ENCODE measurements at places on chromosomes 2 and 18.
A peak's percentile ranks its signal among the peaks of the same experiment; 100 is the strongest.

DNA sequence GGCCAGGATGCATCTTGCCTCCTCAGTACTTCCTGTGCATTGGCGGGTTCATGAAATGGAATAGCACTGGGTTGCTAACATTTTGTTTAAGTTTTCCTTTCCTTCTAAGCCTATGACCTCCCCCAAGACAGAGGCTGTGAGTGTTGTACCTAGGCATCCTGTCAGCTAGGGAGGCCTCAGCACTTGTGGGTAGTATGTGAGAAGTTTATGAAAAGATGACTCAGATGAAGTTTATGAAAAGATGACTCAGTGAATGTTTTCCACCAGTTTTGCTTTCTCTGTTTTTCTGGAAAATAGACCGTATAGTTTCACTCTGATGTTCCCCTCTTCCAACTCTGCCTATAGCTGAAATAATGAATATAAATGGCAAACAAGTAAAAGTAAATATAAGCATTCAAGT is 412.9 kb downstream of the TMEM182 start:
- no peak overlapping the region for H3K27ac ChIP-seq
- no peaks in the 10 kb centered on the region for H3K4me1 ChIP-seq
- no peaks in the 10 kb centered on the region for H3K27me3 ChIP-seq
- no peak overlapping the region for H3K4me3 ChIP-seq
- H3K36me3 ChIP-seq, result no peaks in the 10 kb centered on the region

GRCh38 chr18:79438898-79439627 is 43.3 kb downstream of the NFATC1 start:
- peak overlapping the region; percentile 30 for H3K27ac ChIP-seq
- H3K4me3 ChIP-seq, result no peak overlapping the region
- no peaks in the 10 kb centered on the region for H3K27me3 ChIP-seq
- H3K36me3 ChIP-seq, result peaks cover 24% of the 10 kb centered on the region

GRCh38 chr2:126886211-126886915 is 12.3 kb upstream of the TEX51 start:
- H3K27ac ChIP-seq, result no peak overlapping the region
- peak; percentile 70 for DNase-seq
- H3K4me3 ChIP-seq, result no peak overlapping the region
- no peaks in the 10 kb centered on the region for H3K36me3 ChIP-seq

- no peak for DNase-seq
- H3K27me3 ChIP-seq, result no peaks in the 10 kb centered on the region
- no peak overlapping the region for H3K27ac ChIP-seq
- no peak overlapping the region for H3K4me3 ChIP-seq
- no peaks in the 10 kb centered on the region for H3K36me3 ChIP-seq
- H3K4me1 ChIP-seq, result no peaks in the 10 kb centered on the region
Observed at GRCh38 chr2:22377268-22377667, 1007.7 kb upstream of the KLHL29 start.

- H3K4me1 ChIP-seq, result peaks cover 3% of the 10 kb centered on the region
- H3K27ac ChIP-seq, result no peak overlapping the region
- peaks cover 22% of the 10 kb centered on the region for H3K27me3 ChIP-seq
- no peaks in the 10 kb centered on the region for H3K36me3 ChIP-seq
- DNase-seq, result no peak
Observed at GRCh38 chr2:74593826-74594772, 39.6 kb downstream of the DOK1 start.

DNA sequence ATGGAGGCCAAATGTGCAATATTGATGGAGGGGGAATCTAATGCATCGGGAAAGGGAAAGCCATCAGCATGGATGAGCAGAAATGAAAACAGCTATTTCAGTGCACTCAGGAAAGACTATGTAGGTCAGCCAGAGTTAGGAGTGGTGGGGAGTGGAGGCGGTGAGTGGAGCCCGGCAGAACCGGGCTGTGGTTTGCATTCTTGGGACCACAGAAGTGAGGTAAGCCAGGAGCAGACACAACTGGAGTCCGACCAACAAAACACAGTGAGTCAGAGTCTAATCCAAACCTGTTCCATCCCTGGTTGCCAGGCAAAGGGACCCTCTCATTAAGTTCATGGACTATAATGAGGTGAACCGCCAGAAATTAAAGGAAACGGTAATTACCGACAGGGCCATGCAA is 61.1 kb upstream of the RAB12 start:
- H3K36me3 ChIP-seq, result no peaks in the 10 kb centered on the region
- H3K4me3 ChIP-seq, result no peak overlapping the region
- H3K4me1 ChIP-seq, result no peaks in the 10 kb centered on the region
- no peak overlapping the region for H3K27ac ChIP-seq
- H3K27me3 ChIP-seq, result no peaks in the 10 kb centered on the region

- H3K27ac ChIP-seq, result no peak overlapping the region
- DNase-seq, result no peak
- no peaks in the 10 kb centered on the region for H3K27me3 ChIP-seq
- H3K36me3 ChIP-seq, result no peaks in the 10 kb centered on the region
- H3K4me3 ChIP-seq, result no peak overlapping the region
Observed at GRCh38 chr2:233822101-233822771, 32.1 kb downstream of the HJURP start.

- H3K4me3 ChIP-seq, result no peak overlapping the region
- no peak for DNase-seq
- no peak overlapping the region for H3K27ac ChIP-seq
- H3K36me3 ChIP-seq, result peaks cover 13% of the 10 kb centered on the region
Observed at GRCh38 chr2:6919901-6920742, 2.9 kb downstream of the RNF144A start.

DNA sequence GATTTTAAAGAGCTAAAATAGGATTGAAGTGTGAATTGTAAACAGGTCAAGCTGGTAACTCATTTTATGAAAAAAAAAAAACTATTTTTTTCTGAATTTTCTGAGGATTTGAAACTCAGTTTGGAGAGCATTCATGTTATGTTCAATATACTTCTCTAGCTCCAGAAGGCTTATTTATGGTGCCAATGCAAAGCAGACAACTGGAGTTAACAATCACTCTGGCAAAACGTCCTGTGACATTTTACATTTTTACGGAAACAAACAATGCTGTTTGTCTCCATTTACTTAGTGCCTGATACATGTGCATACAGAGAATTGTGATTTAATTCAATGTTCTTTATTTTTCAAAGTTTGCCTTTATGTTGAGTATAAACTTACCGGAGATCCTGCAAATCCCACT is 96.0 kb downstream of the COL5A2 start:
- no peaks in the 10 kb centered on the region for H3K27me3 ChIP-seq
- H3K4me1 ChIP-seq, result no peaks in the 10 kb centered on the region
- no peak overlapping the region for H3K27ac ChIP-seq
- no peaks in the 10 kb centered on the region for H3K36me3 ChIP-seq
- no peak overlapping the region for H3K4me3 ChIP-seq

DNA sequence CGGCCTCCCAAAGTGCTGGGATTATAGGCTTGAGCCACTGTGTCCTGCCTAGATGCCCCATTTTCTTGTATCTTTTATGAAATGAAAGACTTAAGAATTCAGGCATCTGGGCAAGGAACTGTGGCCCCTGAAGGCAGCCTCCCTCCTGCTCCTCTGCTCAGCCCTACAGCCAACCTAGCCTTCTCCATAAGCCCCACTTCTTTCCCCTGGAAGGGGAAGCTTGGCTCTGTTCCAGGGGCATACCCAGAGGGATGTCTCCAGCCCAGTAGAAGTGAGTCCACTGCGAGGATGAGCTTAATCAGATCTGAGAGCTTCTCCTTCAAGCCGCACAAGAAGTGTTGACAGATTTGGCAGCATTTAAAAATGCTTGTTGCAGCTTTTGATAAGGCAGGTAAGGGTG is 39.7 kb downstream of the RHOB start:
- DNase-seq, result no peak
- H3K4me1 ChIP-seq, result no peaks in the 10 kb centered on the region
- no peak overlapping the region for H3K4me3 ChIP-seq
- H3K36me3 ChIP-seq, result no peaks in the 10 kb centered on the region
- H3K27ac ChIP-seq, result no peak overlapping the region

DNA sequence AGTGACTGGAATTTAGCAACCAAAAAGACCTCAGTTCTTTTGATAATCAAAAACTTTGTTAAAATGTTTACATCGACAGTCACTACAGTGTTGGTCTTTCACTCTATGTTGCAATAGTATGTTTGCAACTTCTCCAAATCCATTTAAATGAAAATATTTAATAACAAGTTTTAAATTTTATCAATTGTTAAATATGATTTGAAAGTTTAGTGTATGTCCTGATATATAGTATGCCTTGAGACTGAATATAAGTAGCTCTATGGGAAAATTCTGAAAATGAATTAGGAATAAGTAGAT is 109.9 kb downstream of the ANKRD44 start:
- H3K27me3 ChIP-seq, result no peaks in the 10 kb centered on the region
- peak overlapping the region; percentile 96 for H3K27ac ChIP-seq
- peaks cover 88% of the 10 kb centered on the region for H3K4me1 ChIP-seq
- H3K36me3 ChIP-seq, result peaks cover 13% of the 10 kb centered on the region
- no peak for DNase-seq

- no peak for DNase-seq
- no peaks in the 10 kb centered on the region for H3K4me1 ChIP-seq
- H3K4me3 ChIP-seq, result no peak overlapping the region
Observed at GRCh38 chr2:226330206-226330605, 469.4 kb downstream of the IRS1 start.

- H3K4me1 ChIP-seq, result no peaks in the 10 kb centered on the region
- no peaks in the 10 kb centered on the region for H3K36me3 ChIP-seq
Observed at GRCh38 chr18:29849144-29849543, 1193.4 kb downstream of the DSC3 start.

GRCh38 chr2:11405599-11406266 is 60.2 kb downstream of the E2F6 start:
- no peaks in the 10 kb centered on the region for H3K4me1 ChIP-seq
- H3K4me3 ChIP-seq, result no peak overlapping the region
- H3K36me3 ChIP-seq, result no peaks in the 10 kb centered on the region
- DNase-seq, result no peak
- no peak overlapping the region for H3K27ac ChIP-seq

DNA sequence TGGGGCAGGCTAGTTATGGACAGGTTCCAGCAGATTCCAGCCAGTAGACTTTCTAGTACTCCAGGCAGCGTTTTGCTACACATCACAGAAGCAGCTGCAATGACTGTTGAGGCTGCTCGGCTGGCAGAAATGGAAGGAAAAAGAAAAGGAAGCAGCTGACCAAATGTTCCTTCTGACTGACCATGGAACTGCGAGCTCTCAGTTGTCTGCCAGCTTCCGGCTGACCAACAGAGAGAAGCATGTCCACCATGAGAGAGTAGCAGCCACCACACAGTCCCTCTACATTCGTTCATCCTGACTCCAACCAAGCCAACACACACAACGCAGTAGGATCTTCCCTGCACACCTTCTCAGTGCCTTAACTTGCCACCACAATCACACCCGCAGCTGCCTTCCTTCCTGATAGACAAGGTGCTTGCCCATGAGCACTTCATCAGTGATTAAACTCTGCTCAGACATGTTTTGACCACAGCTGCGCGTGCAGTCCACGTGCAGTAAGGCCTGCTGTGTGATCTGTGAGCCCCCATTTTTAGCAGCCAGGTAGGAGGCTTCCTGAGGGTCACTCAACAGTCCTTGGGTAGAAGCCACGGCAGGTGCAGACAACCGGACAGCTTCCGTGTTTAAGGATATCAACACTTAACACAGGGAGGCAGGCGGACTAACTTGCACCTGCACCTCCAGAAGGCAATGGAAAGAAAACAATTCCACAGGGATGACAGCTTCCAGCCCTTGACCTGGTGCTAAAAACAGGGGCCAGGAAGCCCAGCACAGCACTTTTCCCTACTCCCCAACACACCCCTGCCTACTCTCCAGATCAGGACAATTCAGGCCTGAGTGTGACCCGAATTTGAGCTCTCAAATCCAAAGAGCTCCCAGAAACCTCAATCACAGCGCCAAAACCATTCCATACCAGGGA is 996 bp downstream of the TGFBRAP1 start:
- peak overlapping the region; percentile 85 for H3K4me3 ChIP-seq
- H3K27me3 ChIP-seq, result no peaks in the 10 kb centered on the region
- peaks cover 50% of the 10 kb centered on the region for H3K4me1 ChIP-seq
- peak overlapping the region; percentile 81 for H3K27ac ChIP-seq

DNA sequence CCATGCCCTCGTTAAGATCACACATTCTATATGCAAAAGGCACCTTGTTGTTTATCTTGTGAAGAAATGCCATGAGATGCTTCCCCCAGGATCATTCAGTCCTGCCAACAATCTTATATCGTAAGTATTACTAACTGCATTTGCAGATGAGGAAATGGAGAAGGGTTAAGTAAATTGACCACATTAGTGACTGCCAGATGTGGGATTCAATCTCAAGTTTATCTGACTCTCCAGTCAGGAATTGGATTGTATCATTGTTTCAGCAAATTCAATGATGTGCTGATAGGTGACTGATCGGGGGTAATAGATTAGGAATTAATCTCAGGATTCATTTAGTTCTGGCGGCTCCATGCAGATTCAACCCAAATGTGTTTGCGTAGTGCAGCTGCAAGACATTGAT is 106.2 kb downstream of the CNTNAP5 start:
- no peak overlapping the region for H3K27ac ChIP-seq
- DNase-seq, result no peak
- H3K27me3 ChIP-seq, result no peaks in the 10 kb centered on the region
- H3K36me3 ChIP-seq, result no peaks in the 10 kb centered on the region
- H3K4me1 ChIP-seq, result no peaks in the 10 kb centered on the region

GRCh38 chr2:20425371-20425881 is 21.4 kb upstream of the RHOB start:
- no peaks in the 10 kb centered on the region for H3K36me3 ChIP-seq
- no peak overlapping the region for H3K27ac ChIP-seq
- no peak overlapping the region for H3K4me3 ChIP-seq
- H3K4me1 ChIP-seq, result peaks cover 16% of the 10 kb centered on the region

GRCh38 chr2:27308359-27308881 is at the start of gene UCN:
Gene UCN, minus strand, starts transcription at chr2:27308445. Its CDS starts 550 bp downstream, at chr2:27307895.
- no peak within 1 kb of the TSS for H3K4me3 ChIP-seq
- no peak within 1 kb of the TSS for H3K27ac ChIP-seq
- peaks cover 29% of the 10 kb centered on the region for H3K36me3 ChIP-seq
- no peak for DNase-seq
- H3K27me3 ChIP-seq, result peaks cover 12% of the 10 kb centered on the region

DNA sequence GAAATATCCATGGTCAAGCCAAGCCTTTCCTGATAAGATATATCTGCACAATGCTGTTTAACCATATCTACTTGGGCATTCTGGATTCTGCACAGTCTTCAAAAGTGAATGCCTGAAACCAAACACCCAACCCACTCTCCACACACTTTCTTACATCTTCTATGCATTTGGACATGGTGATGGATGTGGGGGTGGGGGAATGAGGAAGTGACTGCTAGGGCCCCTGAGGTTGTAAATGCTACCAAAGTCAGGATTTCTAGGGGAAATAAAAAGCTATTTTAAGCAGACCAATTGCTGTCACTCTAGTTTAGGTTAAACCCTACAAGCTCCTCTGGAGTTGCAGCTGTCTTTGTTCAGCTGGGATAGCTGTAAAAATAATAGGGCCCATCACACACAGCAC is 26.7 kb upstream of the TGFA start:
- no peak overlapping the region for H3K27ac ChIP-seq
- H3K36me3 ChIP-seq, result no peaks in the 10 kb centered on the region
- no peak for DNase-seq
- no peaks in the 10 kb centered on the region for H3K4me1 ChIP-seq
- no peaks in the 10 kb centered on the region for H3K27me3 ChIP-seq

All from activated naive CD4-positive, alpha-beta T cell treated with anti-CD3 and anti-CD28 coated beads for 36 hours (primary cell).